Stimulated activated CD4-positive, alpha-beta T cell treated with anti-CD3 and anti-CD28 coated beads, Interleukin-12 subunit alpha, Interleukin-12 subunit beta, amount 100 ng/mL, for 4 hours (primary cell): ENCODE measurements at places on chromosomes 1 and 21.
A peak's percentile ranks its signal among the peaks of the same experiment; 100 is the strongest.

- DNase-seq: no peak
These were observed 90.6 kb upstream of the RALGPS2 start for GRCh38 chr1:178634445-178634844.

DNA sequence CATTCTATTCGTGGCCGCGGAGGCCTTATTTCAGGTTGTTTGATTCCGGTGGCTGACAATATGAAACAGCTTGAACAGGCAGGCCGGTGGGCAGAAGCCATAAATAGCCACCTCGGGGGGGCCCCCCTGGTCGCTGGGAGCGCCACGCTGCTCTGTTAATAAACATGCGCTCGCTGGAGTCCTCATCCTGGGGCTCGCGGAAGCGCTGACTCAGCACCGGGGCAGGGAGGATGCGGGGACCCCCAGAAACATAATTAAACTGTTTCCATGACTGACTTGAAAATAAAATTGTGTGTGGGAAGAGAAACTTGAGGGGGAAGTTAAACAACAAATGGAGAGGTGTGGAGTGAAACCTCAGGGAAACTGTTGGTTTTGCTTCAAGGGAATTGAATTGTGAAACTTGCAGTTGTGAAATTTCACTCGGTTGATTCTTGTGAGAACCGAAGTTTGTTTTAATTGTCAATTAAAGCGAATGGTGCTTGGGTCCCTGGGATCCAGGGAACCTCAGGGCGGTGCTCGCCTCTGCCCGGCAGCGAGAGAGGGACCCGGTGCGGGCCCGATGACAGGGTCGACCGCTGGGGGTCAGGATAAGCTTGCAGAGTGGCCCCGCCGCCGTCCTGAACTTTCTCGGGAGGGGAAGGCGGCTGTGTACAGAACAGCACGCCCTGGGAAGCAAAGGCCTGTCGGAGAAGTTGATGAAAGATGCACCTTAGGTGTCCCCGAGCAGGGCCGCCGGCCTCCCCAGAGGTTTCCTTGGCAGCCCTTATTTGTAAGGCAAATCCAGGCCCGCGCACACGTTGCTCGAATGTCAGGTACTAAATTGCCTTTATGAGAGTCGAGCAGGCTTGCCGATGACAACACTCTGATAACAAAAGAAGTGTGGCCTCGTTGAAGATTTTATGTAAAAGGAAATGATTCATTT lies 176.9 kb upstream of the LMO4 start:
- peak; percentile 36 for DNase-seq

- no peak for DNase-seq
These were observed 34.7 kb downstream of the WDR26 start for GRCh38 chr1:224399887-224400286.

GRCh38 chr1:192445839-192446489 lies 129.2 kb downstream of the RGS21 start:
- peak; percentile 45 for DNase-seq

- DNase-seq: no peak
These were observed 47.0 kb downstream of the F5 start for GRCh38 chr1:169538998-169539871.

DNA sequence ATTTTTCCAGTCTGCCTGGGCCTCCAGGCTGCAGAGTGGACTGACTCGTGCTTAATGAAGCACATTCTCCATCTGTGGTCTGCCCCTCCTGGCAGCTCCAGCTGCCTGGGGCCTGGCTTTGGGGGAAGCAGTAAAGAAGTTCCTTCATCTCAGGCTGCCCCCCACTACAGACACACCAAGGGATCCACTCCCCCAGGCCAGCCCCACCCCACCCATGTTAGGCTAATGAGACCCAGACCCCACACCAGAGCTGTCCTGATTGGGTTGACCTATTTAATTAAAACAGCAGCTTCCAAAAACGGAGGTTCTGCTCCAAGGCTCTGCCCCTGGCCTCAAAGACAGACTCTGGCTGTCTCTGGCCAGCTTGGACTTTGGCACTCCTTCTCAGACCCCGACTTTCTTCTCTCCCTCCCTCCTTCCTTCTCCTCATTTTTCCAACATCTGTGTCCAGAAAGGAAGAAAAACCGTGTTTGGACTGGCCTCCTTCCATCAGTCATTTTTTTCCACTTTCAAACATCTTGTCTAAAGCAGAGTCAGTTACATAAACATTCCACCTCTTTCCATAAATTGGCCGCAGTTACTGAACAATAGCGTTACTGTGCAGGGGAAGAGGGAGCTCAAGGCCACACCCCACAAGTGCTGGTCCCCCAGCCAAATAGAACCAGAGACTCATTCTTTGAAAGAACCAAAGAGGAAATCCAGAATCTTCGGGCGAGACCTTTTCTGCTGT lies 29.7 kb downstream of the SERTAD4 start:
- DNase-seq: no peak

GRCh38 chr1:1171161-1171545 lies 2.5 kb upstream of the TTLL10 start:
- DNase-seq: no peak

DNA sequence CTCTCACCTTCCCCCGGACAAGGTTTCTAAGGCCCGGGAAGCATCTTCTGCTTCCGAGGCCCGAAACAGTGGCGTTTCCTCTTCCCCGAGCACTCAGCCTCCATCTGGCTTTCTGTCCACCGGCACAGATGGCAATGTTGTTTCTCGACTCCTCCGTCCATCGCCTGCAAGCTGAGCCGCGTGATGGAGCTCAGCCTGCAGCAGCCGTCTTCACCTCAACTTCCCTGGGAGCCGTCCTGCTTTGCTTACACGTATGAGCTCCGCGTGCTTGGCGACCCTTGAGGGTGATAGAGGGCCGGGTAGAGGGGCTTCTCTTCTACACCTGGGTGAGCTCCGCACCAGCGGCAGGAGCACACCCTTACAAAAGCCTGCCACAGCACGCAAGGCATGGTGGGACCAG lies 80.4 kb downstream of the AJAP1 start:
- DNase-seq: no peak

DNA sequence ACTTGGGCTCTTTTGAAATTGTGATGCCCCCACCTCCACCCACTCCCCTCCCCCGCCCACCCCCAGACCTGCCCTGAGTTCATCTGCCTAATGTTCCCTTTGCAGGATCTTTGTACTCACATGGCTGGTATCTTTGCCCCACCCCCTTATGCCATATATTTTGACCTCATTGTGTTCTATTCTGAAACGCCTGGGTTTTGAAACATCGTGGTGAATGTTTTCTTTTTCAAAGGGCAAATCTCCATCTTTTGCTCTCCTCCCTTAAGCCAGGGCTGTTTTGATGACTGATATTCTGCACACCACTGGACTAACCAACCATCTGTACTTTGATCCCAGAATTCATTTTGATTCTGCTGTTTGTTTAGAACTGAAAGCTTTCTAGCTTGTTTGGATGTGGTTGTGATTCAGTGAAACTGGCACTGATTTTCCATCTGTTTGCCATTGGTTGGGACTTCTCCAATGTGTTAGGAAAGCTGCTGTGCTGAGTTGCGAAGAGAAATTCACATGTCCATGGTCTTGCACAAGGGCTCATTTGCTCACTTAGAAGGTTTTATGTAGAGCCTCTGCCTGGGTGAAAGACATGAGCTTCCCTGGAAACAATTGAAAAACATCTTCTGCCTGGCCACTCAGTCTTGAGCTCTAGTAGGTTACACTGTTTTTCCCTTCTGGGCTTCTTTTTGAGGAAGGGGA lies 16.5 kb downstream of the SMAP2 start:
- DNase-seq: no peak

GRCh38 chr1:167095368-167095767 lies 1.5 kb downstream of the STYXL2 start:
- DNase-seq: no peak

GRCh38 chr1:9853249-9853595 lies 29.5 kb upstream of the CLSTN1 start:
- DNase-seq: no peak

GRCh38 chr1:53334312-53334711 lies 6.4 kb upstream of the LRP8 start:
- DNase-seq: no peak

DNA sequence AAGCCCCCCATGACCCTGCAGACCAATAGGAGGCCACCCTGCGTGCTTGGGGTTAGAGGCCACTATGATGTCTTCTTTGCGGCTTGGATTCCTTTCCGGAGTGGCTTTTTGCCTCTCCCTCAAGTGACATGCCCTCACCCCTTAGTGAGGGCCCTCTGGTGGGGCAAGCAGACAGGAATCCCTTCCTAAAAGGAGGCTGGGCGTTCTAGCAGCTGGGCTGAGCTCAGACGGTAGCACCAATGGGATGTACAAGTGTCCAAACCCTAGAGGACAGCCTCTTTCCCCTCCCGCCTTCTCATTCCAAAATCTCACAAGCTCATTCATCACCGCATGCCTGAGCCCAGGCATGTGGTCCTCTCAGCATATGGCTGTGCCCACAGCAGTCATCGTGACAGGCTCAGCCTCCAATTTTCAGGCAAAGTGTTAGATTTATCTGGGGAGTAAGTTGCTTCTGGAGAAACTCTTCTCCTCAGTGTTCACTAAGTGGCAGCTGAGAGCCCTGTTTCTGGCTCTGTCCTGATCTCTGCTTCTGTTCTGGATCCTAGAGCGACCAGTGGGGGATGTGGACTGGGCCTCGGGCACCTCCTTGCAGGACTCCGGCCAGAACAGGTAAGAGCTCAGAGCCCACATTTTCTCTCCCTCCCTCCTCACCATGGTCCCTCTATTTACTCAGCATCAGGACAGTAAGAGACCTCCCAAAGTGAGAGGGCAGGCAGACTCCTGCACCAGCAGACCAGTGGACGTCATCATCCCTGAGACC lies 4.8 kb downstream of the KIAA1614 start:
- no peak for DNase-seq

- no peak for DNase-seq
These were observed 142.1 kb upstream of the IPO9 start for GRCh38 chr1:201686714-201687455.

GRCh38 chr1:94236630-94237290 lies 624 bp downstream of the ARHGAP29 start:
- no peak for DNase-seq

GRCh38 chr1:207223162-207223561 lies 98.3 kb upstream of the CD55 start:
- DNase-seq: no peak

DNA sequence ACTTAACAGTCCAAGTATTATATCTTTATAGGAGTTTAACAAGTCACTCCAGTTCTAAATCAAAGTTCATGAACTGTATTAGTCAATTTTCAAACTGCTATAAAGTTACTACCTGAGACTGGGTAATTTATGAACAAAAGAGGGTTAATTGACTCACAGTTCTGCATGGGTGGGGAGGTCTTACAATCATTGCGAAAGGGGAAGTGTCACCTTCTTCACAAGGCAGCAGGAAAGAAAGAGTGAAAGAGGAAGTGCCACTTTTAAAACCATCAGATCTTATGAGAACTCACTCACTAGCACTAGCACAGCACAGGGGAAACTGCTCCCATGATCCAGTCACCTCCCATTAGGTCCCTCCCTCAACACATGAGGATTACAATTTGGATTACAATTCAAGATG lies 70.0 kb downstream of the CLCA4 start:
- no peak for DNase-seq

GRCh38 chr21:33478935-33479678 lies 667 bp downstream of the TMEM50B start:
- peak; percentile 44 for DNase-seq

DNA sequence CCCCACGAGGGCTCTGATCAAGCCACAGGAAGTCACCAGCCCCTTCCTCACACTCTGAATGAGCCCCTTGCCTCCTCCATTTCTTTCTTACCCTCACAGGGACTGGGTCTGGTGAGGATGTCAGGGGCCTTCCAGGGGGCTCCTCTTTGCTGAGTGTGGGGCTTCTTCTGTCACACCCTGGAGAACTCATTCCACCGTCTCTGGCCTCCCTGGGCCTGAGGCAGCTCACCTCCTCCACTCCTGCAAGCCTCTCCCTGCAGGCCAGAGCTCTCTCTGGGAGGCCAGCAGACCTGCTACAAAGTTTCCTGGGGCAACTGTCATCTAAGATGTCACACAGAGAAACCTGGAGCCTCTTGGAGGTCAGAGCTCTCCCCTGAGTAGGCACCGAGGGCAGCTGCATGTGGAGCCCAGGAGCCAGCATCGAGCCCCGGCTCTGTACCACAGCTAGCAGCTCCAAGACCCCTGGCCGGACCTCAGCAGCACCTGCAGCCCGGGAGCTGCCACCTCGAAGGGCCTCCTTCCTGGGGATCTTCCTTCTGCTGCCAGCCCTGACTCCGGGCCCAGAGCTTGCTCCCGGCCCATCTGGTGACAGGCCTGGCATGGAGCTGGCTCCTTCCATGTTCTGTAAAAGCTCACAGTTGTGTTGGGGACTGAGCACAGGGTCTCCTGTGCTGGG lies 1.1 kb downstream of the SPOCD1 start:
- DNase-seq: no peak

- no peak for DNase-seq
These were observed 4.4 kb downstream of the HFM1 start for GRCh38 chr1:91400133-91400725.

GRCh38 chr1:23020706-23021405 lies 1.6 kb downstream of the KDM1A start:
- no peak for DNase-seq

GRCh38 chr1:203521074-203521794 lies 27.3 kb downstream of the OPTC start:
- no peak for DNase-seq

- peak; percentile 63 for DNase-seq
These were observed at the start of gene SUSD4 for GRCh38 chr1:223363856-223364684. Gene SUSD4, minus strand, starts transcription at chr1:223364176. Its CDS starts 751 bp downstream, at chr1:223363425.

GRCh38 chr1:159849626-159850366 lies 12.7 kb downstream of the VSIG8 start:
- DNase-seq: no peak

GRCh38 chr1:245716561-245716960 lies 561.8 kb downstream of the KIF26B start:
- no peak for DNase-seq

DNA sequence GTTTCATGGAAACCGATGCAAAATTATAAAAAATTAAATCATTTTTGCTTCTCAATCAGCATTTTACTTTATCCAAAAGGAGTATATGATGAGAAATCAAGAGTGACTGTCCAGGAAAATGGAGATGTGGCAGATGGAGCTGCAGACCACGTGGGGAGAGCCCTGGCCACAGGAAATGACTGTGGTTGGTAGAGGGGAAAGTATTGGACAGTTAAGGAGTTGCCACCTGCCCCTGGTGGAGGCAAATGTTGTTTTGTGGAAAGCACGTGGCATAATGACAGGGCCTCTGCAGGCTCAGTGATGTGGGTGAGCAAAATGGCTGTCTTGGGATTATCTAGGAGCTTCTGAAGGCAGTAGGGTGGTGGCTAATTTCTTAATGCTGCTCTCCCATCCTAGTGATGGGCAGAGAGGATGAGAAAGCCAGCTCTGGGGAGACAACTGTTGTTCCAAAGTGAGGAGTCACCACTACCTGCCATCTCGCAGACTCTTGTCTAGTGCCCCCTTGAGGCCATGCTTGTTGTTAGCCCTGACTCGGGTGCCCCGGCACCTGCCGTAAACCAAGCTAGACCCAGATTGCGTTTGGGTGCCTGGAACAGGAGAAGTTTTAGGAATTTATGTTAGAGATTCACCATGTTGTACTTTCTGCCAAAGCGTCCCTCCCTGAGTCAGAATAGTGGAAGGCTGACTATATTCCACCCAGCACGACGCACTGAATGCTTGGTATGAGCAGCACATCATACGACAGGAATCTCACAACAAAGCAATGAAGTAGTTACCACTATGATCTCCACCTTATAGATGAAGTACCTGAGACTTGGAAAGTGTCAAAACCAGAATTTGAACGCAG lies 144.0 kb downstream of the ROR1 start:
- DNase-seq: peak; percentile 1
